Nephron progenitor cell (in vitro differentiated cells): ENCODE measurements at places on chromosomes 11 and 22.
A peak's percentile ranks its signal among the peaks of the same experiment; 100 is the strongest.

DNA sequence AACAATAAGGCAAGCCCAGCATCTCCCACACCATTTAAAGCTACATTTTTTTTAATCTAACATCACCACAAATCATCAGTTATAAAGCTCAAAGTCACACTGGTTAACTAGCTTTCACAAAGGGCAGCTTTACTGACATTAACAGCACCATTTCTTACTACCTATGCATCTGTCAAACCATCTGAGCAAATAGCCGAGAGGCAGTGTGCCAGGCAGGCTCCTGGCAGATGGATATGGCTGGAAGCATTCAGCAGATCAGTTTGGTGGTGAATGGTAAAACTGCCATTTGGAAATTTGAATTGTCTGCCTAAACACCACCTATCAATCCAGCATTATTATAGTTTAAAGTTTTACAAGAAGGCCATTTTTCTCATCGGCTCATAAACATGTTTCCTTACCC is 131.2 kb downstream of the TTC28 start:
- no peak for DNase-seq

GRCh38 chr11:12914400-12914912 is 94.7 kb upstream of the RASSF10 start:
- peak; percentile 75 for DNase-seq

GRCh38 chr11:19525276-19525675 is 187.4 kb upstream of the NAV2 start:
- no peak for DNase-seq

DNA sequence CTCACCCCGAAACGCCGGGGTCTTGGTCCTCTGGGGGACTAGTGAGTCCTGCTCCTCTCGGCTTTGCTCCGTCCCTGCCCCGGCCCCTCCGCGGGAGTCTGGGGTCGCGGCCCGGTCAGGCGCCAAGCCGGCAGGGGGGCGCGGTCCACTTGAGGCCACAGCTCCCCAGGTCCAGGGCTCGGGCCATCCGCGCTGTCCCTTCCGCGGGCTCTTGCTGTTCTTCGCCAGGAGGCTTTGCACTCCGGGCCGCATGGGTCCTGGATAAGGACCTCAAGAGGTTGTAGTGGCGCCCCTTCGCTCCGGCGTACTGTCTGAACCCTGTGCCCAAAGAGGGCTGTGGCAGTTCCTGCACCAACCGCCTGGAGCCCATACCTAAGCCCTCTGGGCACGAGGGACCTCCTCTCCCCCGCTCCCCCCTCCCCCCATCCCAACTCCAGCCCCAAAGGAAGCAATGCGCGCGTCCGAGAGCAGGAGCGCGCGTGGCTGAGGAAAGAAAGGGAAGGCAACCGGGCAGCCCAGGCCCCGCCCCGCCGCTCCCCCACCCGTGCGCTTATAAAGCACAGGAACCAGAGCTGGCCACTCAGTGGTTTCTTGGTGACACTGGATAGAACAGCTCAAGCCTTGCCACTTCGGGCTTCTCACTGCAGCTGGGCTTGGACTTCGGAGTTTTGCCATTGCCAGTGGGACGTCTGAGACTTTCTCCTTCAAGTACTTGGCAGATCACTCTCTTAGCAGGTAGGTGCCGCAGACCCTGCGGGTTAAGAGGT is at the start of gene ADM:
TSS of gene ADM (plus strand) at position 579 of the 767 bp plus-strand sequence. CDS start 628 bp downstream, outside the sequence.
- DNase-seq: peak; percentile 86

- DNase-seq: no peak
Observed at GRCh38 chr11:118153516-118153915, 893 bp upstream of the SCN4B start.

DNA sequence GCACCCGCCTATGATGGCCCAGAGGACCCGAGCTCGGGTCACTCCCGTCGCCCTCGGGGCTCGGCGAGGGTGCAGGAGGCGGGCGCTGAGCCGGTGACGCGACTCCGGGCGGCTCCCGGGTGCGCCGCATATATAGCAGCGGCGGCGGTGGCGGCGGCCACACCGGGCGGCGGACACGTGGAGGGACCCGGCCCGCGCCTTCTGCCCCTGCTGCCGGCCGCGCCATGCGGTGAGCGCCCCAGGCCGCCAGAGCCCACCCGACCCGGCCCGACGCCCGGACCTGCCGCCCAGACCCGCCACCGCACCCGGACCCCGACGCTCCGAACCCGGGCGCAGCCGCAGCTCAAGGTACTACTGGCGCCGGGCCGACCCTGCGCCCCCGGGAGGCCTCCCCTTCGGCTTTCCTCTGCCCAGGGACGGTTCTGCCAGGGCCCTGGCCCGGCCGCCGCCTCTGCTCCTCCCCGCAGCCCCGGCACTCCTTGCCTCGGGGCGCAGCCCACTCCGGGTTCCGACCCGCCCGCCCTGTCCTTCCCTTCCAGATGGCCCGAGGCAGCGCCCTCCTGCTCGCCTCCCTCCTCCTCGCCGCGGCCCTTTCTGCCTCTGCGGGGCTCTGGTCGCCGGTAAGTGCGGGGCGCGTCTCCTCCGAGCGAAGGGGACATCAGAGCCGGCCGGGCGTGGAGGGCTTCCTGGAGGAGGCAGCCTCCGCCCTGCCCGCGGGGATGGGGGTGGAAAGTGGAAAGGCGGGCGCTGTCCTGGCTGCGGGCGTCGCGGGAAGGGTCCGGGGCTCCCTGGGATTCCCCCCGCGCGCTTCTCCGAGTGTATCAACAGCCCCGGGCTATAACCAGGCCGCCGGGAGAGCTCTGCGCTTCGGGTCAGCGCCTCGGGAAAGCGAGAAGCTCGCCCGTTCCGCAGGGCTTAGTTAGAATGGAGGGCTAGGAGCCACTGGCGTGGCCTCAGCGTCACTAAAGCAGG is at the start of gene GAL:
TSS of gene GAL (plus strand) at position 160 of the 972 bp plus-strand sequence. CDS start at position 540, 380 bp downstream.
- DNase-seq: peak; percentile 61

GRCh38 chr11:60923800-60924109 is 505 bp upstream of the TMEM132A start:
- no peak for DNase-seq

- no peak for DNase-seq
Observed at GRCh38 chr11:119803726-119804294, 74.8 kb upstream of the NECTIN1 start.

GRCh38 chr22:44099696-44100095 is 75.6 kb downstream of the PARVB start:
- DNase-seq: no peak

GRCh38 chr22:32552521-32552920 is 77.9 kb downstream of the FBXO7 start:
- DNase-seq: no peak

GRCh38 chr22:35841907-35842518 is 124.3 kb downstream of the APOL5 start:
- no peak for DNase-seq

DNA sequence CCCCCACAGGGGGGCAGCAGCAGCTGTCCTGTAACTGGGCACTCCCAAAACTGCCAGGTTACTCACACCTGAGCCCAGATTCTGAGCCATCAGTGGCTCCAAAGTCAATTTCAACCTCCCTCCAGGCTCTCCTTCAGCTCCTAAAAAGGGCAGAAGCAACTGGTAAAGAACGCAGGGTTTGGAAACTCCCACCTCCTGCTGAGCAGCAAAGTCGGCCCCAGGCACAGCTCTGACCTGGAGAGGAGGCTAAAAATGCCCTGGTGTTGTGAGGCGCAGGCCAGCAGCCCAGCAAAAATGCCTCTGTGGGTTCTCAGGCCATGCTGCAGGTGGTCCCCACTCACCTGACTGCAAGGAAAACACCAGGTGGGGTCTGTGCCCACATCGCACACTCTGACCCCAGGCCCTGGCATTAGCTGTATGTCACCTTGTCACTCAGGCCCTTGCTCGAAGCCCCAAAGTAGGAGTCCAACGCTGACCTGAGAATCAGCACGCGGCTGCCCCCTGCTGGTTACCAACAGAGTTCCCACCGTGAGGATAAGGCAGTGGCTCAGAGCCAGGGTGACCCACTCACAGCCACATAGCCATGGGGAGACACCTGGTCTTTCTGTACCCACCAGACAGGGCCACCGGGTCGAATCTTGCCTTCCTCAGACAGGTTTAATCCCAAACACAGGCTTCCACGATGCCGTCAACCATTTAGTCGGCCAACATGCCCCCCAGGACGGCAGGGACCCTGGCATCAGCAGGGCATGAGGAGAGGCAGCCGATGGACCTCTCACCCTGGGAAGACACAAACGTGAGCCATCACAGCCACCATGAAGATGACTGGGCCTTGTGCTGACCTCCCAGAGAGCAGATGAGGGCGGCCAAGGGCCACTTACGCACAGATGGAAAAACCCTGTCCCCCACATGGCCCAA is 11.1 kb downstream of the POLR3H start:
- peak; percentile 87 for DNase-seq

DNA sequence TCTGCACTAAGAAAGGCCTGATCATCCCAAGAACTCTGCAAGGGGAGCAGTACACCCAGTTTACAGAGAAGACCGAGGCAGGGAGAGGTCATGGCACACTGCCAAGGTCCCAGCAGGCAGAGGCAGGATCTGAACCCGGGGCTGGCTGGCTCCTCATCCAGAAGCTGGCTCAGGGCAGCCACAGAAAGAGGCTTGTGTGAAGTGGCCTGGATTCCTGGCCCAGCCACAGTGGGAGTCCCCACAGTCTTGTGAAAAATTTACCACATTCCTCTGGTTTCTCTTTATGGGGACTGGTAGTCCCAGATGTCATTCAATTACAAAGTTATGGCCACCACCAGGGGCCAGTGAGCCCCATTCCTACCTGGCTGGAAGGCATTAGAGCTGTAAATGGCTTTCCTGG is 440.5 kb downstream of the MIAT start:
- no peak for DNase-seq

DNA sequence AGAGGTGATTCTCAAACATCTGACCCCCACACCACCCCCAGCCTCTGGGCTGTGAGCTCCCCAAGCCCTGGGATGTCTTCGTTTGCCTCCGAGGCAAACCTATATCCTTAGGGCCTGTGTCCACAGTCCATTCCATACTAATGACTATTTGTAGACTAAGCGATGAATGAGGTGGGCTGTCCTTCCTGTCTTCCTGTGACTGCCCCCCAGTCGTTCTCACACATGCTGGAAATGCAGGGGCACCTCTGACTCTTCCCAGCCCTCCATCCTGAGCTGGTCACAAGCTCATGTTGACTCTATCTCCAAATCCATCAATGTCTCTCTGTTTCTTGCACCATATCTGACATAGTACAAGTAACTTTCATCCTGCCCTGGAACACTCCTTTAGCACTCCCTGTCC is 4.8 kb downstream of the ATG16L2 start:
- no peak for DNase-seq

GRCh38 chr22:18985780-18986179 is 49.7 kb upstream of the PRODH start:
- no peak for DNase-seq

DNA sequence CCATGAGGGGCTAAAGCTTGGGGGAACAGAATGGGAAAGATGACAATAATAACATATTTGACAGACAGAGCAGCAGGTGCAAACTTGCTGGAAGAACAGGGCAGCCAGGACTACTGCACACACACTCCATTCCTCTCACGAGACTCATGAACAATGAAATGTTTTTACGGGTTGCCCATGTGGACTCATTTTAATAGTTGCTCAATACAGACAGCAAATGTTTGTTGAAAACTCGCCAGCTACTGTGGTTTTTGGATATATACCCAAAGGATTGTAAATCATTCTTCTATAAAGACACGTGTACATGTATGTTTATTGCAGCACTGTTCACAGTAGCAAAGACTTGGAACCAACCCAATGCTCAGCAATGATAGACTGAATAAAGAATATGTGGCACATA is 10.3 kb downstream of the SYT13 start:
- no peak for DNase-seq

DNA sequence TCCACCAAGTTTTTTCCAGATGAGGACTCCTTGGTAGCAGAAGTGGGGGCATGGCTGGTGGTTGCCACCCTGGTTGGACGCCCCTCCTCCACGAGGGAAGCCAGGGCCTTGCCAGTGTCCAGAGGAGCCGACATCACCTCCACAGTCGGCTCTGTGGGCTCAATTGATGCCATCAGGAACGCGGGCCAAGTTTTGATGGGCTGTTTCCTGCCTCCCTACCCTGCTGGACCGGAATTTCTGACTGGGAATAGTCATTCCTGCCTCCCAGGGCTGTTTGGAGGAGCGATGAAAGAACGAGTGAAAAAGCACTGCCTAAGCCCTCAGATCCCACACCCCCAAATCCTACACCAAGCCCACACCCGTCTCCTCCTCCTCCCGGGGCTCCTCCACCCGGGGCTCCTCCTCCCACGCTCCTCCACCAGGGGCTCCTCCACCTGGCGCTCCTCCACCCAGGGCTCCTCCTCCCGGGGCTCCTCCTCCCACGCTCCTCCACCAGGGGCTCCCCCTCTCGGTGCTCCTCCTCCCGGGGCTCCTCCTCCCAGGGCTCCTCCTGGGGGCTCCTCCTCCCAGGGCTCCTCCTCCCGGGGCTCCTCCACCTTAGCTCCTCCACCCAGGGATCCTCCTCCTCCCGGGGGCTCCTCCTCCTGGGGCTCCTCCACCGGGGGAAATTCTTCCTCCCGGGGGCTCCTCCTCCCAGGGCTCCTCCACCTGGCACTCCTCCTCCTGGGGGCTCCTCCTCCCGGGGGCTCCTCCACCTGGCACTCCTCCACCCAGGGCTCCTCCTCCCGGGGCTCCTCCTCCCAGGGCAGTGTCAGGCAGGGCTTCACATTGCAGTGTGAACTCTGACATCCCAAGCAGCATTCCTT is 10.0 kb upstream of the PRR5 start:
- DNase-seq: no peak

- no peak for DNase-seq
Observed at GRCh38 chr11:47147681-47148080, 29.0 kb downstream of the ARFGAP2 start.

GRCh38 chr11:45982656-45983470 is 60.4 kb downstream of the LARGE2 start:
- peak; percentile 42 for DNase-seq

GRCh38 chr22:36864454-36865215 is 3.8 kb downstream of the NCF4 start:
- no peak for DNase-seq

GRCh38 chr22:35313311-35314121 is 13.8 kb downstream of the TOM1 start:
- no peak for DNase-seq

GRCh38 chr11:119042927-119043326 is 12.2 kb upstream of the SLC37A4 start:
- no peak for DNase-seq

DNA sequence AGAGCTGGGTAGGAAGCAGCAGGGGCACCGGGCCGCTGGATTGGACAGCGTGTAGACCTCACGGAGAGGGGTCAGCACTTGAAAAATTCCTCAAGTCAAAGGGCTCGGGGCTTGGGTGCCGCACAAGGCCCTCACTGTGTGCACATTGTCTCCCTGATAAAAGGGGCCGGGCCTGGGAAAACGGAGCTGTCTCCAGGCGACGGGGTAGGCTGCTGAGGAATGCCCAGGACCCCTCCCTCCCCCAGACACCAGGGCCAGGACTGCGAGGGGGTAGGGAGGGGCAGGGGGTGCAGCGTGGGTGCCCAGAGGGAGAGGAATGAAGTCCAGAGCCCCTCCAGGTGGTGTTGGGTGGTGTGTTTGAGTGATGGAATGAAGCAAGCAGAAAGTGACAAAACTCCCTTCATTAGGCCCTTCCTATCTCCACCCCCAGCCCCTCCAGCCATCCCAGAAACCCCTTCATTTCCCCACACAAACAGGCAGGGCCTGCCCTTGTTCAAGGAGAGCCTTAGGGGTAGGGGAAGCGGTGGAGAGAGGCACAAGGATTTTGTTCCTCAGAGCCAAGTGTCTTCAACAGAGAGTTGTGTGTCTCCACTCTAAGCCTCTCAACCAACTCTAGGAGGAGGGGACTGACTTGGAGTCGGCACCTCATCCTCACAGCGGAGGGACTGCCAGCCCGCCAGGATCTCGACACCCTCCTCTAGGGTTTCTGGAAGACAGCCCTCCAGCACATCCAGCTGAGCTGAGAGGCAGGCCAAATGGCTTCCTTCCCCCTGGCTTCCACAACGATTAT is 63.9 kb downstream of the SYN3 start:
- no peak for DNase-seq
